Mammary epithelial cell (primary cell): ENCODE measurements at places on chromosomes 2 and 18.

- no peak for DNase-seq
Measured at GRCh38 chr2:45242161-45242741, 233.0 kb upstream of the SIX2 start.

- DNase-seq: peak; percentile 88
Measured at GRCh38 chr2:216362730-216363129, 9.6 kb downstream of the MARCHF4 start.

DNA sequence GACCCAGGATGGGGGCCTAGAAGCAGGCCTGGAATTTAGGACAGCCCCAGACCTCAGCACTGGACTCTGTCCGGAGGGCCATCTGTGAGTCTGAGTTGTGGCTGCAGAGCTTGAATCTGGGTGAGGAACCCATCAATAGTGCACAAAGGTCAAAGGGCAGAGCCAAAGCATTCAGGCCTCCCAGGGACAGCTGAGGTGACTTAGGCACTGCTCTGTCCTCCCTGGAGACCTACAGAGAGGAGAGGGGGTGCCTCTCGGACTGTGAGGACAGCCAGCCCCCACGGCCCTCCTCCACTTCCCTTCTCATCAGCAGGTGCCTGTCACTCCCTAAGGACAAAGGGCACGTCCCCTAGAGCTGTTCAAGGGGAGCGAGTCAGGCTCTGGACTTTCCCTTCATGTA, 25.1 kb upstream of the PRLH start:
- no peak for DNase-seq

DNA sequence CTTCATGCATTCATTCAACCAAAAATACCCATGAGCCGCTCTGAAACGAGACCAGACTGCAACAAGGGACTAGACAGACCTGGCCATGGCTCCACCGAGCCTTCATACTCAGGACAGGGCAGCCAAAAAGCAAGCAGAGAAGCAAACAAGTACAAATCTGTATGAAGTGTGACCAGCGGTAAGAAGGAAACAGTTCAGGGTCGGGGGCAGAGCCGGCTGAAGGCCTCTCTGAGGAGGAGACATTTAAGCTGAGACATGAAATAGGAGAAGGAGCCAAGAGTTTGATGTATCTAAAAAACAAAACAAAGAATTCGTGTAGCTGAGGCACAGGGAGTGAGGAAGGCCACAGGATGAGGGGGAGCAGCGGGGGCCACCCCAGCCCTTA, 21.3 kb upstream of the SLC66A3 start:
- DNase-seq: no peak

GRCh38 chr18:13530879-13531387, 195.4 kb downstream of the FAM210A start:
- DNase-seq: peak; percentile 2

DNA sequence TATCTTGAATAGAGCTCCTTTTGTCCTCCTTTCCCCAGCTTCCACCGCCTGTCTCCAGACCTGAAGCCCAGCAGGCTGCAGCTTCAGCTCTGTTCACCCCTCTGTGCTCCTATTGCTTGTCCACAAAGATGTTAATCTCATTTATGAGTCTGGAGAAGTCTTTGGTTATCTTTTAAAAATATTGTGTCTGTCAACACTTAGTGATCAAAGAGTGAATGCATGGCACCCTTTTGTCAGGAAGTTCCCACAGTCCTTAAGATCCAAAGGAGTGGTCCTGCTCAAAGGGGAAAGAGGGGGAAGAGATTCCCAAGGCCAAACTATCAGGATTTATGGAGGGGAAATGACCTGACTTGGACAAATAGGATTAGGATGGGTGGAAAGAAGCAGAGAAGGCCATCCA, 118.9 kb downstream of the ACAA2 start:
- DNase-seq: no peak

GRCh38 chr2:215364157-215365155, 52.6 kb downstream of the ATIC start:
- peak; percentile 12 for DNase-seq

DNA sequence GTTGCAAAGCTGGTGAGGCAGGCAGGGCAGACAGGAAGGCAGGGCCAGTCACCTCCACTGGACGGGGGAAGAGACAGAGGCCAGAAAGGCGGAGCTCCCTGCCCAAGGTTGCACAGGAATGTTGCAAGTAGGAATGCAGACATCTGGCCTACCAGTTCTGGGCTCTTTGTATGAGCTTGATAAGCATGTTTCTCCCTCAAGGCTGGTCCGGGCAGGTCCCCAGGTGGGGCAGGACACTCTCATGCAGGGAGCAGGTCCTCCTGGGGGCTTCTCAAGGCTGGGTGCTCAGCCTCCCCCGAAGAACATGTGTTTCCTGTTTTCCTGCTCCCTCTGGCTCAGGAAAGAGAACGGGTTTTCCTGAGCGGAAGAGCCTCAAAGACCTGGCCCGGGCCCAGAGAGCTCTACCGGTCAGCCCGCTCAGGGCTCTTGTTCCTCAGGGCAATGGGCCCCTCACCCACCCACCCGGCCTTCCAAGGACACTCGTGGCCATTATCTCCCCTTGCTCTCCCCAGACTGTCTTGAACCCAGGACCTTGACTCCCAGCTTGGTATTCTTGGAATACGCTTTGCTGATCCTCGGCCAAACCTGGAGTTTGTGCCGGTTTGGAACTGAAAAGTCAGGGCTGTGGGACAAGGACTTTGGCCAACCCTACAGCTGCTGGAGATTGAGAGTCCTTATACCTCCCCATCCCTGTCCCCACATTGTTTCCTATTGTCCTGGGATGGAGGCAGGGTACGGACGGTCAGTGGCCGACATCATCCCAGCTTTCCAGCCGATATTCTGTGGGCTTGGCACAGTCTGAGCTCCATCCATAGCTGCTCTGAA, 87.7 kb upstream of the HAAO start:
- DNase-seq: no peak

- DNase-seq: no peak
Measured at GRCh38 chr18:38244480-38244879, 678.9 kb upstream of the CELF4 start.
